GM23248 (cell line): ENCODE measurements at places on chromosomes 16 and 17.

- no peak for DNase-seq
Observed at GRCh38 chr17:73478334-73478733, 165.9 kb downstream of the SDK2 start.

DNA sequence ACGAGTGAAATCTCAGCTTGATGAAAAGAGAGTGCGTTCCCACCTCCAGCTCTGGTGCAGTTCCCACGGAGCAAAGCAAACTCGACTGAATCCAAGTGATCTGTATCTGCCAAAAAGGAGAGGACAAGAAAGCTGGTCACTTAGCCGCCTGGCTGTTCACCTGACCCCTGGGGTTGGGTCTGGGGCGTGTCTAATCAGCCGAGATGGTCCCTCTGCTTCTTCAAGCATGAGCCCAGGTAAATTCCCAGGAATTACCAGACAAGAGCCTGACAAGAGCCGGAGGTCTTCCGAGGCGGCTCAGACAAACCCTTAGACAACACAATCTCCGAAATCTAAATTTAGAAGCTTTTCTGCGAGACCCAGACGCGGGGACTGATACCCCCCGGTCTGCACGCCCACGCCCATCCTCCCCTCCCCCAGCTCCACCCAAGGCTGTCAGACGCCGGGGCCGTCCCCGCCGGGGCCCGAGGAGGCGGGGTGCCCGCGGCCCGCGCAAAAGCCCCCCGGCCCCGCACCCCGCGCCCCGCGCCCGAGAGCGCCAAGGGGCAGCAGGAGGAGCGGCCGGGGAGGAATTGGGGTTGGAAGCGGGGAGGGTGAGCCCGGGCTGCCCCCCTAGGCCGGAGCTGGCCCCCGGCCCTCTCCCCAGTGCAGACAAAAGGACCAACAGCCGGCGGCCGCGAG, 674 bp downstream of the ZNF821 start:
- peak; percentile 43 for DNase-seq

GRCh38 chr17:19461116-19461515, 50.1 kb downstream of the RNF112 start:
- DNase-seq: no peak

GRCh38 chr16:66933776-66934137, 445 bp downstream of the CIAO2B start:
- DNase-seq: no peak

DNA sequence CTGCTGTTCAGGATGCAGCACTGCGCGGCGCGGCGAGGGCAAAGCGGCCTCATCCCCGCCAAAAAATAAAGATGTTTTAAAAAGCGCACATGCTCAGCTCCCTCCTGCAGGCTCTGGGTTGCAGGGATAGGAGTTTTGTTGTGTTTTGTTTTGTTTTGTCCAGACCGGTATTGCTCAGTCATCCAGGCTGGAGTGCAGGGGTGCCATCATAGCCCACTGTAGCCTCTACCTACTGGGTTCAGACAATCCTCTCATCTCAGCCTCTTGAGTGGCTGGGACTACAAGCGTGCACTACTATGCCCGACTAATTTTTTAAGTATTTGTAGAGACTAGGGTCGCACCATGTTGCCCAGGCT, 636 bp downstream of the WWOX start:
- peak; percentile 67 for DNase-seq

DNA sequence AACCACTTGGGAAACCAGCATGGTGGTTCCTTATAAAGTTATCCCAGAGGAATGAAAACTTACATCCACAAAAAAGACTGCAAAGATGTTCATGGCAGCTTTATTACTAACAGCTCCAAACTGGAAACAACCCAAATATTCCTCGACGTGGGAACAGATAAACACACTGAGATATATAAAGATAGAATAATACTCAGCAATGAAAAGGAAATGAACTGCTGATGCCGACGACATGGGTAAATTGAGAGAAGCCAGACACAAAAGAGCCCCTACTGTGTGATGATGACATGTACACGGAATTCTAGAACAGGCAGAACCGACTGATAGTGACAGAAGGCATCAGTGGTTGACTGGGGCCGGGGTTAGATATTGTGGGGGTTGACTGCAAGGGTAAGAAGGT, 9.7 kb downstream of the PRCD start:
- DNase-seq: no peak

- no peak for DNase-seq
Observed at GRCh38 chr16:23852794-23853562, 17.2 kb downstream of the PRKCB start.

GRCh38 chr16:89455692-89456091, 34.7 kb downstream of the ANKRD11 start:
- DNase-seq: no peak

- no peak for DNase-seq
Observed at GRCh38 chr17:81354954-81355347, 40.3 kb upstream of the BAHCC1 start.

DNA sequence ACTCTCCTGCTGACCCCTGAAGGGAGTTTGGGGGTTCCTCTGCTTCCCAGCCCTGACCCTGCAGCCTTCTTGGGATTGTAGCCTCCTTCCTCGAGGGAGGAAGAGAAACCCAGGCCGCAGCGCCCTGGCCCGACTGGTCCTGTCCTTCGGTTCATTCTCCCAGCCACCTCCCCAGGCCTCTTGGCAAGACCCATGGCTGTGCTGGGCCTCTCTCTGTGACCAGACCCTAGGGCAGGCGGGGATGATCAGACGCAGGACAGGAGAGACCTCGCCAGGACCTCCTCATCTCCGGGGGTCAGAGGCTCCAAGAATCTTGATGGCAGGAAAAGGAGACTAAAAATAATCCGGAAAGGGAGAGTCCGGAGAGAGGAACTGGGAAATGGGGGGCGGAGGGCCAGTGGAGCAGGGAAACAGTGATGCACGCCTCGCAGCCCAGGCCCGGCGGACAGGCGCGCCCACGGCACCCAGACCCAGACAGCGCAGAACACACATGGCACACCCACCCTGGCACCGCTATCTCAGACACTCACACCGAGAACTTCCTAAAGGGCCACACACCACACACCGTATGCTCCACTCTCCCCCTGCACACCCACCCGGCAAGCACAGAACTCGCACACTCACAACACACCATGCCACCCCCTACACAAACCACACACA, 1.2 kb downstream of the ARHGEF15 start:
- no peak for DNase-seq

- DNase-seq: no peak
Observed at GRCh38 chr17:8426094-8426720, 9.5 kb upstream of the NDEL1 start.

DNA sequence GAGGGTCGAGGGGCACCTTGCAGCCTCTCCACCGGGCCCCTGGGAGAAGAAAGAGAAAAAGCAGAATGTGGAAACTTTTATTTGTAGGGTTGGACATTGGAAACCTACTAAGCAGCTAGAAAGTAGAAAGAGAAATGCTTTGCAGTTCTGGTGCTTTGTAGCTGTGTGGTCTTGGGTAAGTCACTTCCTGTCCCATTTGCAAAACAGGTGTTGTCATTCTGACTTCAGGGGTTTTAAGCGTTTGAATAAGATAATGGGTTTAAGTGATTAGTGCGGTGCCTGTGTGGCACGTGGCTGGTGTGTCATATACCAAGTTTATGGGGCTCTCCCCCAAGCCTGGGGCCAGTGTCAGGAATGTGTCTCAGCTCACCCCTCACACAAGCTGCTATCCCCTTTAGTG, 1.6 kb downstream of the CA4 start:
- DNase-seq: no peak

GRCh38 chr16:635573-636205, 416 bp downstream of the METTL26 start:
- peak; percentile 43 for DNase-seq

DNA sequence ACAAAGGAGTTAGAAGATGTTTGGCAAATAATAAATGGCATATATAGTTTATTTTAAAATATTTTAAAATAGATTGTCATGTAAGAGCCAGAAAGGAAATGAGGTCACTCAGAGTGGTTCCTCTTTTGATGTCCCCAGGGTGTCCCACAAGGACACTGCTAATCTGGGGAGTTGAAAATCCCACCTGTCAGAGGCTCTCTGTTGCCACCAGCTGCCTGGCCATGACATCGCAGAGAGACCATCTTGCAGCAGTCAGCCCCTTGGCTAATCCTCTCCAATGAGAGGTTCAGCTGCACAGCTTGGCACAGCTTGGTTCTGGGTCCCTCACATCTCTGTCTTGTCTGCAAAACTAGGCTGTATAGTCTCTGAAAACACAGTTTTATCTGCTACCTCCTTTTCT, 11.0 kb upstream of the RBFOX1 start:
- no peak for DNase-seq

DNA sequence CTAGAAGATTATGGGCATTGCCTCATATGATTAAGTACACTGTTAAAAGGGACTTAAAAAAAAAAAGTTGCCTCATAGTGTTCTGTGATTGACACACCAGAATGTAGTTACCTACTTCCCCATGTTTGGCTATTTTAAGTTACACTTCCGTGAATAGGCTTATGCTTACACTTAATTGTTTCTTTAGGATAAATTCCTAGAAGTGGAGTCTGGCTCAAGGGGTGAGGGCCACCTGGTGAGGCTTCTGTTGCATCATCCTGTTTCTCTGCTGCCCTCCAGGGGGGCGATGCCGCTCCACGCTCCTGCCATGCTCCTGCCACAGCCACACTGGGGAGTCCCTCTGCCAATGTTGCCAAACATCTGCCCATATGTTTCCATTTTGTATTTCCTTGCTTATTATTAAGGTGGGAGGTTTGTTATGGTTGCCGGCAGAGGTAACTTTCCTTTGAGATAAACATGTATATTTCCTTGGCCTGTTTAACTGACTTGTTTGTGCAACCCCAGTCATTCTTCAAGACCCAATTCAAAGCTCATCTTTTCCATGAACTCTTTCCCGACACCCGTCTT, 73.1 kb downstream of the KSR1 start:
- DNase-seq: no peak

GRCh38 chr16:7218936-7219335, 113.7 kb upstream of the RBFOX1 start:
- DNase-seq: no peak

GRCh38 chr16:64361753-64362152, 760.1 kb downstream of the CDH11 start:
- DNase-seq: no peak

GRCh38 chr17:69452664-69453260, 38.3 kb downstream of the MAP2K6 start:
- DNase-seq: no peak

GRCh38 chr16:68368301-68368888, 57.6 kb downstream of the PRMT7 start:
- DNase-seq: no peak

- DNase-seq: no peak
Observed at GRCh38 chr16:70151941-70152509, 21.6 kb upstream of the CLEC18C start.

- no peak for DNase-seq
Observed at GRCh38 chr17:50076591-50077235, 18.4 kb upstream of the PDK2 start.

- peak; percentile 56 for DNase-seq
Observed at GRCh38 chr17:82023447-82024241, 539 bp downstream of the LRRC45 start.

- no peak for DNase-seq
Observed at GRCh38 chr16:81496321-81496720, 51.7 kb downstream of the CMIP start.

GRCh38 chr17:30347488-30347887, 13.6 kb upstream of the TMIGD1 start:
- DNase-seq: no peak

DNA sequence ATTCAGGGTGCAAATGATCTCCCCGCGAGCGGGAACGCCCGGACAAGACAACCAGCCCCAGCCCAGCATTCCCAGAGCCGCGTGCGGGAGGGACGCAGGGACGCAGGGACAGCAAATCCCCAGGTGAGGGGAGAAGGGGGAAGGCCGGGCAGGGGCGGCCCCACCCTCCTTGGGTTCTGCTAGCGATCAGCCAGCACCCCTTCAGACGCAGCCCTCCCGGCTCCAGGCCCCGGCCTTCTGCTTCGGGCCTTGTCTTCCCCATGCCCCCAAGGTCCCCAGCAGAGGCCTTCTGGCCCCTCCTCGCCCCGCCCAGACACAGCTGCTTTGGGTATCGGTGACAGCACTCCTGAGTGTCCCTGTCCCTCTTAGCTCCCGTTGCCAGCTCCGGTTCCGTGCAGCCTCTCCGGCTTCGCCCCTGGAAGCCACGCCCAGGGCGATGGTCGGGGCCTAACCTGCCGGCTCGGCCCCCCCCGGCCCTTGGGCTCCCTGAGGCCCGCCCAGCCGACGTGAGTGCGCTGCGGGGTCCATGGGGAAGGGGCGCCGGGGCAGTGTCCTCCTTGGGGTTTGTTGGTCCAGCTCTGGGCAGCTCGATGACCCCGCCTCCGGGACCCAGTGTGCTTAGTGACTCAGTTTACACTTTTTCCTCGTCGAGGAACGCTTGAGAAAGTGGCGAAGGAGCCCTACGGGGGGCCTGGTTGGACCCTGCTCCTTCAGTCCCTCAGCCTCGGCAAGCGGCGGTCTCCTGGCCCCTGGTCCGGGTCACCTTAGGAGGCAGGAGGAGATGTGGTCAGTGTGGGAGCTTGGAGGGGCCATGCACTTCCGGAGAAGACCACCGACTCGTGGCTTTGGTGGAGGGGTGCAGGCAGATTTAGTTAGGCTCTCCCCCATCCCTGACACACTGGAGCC, 50.5 kb upstream of the AMZ2 start:
- no peak for DNase-seq

DNA sequence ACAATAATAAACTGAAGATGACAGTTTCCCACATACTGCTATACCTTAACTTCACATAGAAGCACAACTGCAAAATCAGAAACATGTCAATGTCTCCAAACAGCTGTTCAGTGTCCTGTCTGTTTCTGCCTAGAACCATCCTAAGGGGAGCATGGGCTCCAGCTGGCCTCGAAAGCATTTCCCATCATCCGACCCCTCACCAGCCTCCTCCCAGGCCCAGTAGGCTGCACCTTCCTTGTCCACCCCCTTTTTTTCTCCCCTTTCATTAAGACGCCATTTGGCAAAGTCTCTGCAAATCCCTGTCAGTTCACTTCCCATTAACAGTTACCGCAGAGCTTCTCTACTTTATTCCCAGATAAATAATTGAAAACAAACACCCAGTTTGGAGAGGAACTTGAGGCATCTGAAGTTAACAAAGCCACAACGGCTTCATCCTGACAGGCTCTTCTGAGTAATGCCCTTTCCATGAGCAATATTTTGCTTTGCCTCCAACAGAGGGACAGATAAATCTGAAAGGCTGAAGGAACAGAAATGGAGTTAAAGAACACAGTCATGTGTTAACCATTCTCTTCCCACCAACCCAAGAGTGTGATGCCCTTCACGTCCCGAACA, 65.3 kb downstream of the SLC39A11 start:
- peak; percentile 77 for DNase-seq
